ENCODE measurements at places on chromosomes 1 and 21.

GRCh38 chr1:67752306-67752705 is 67.3 kb downstream of the GADD45A start:
- no peak for DNase-seq

DNA sequence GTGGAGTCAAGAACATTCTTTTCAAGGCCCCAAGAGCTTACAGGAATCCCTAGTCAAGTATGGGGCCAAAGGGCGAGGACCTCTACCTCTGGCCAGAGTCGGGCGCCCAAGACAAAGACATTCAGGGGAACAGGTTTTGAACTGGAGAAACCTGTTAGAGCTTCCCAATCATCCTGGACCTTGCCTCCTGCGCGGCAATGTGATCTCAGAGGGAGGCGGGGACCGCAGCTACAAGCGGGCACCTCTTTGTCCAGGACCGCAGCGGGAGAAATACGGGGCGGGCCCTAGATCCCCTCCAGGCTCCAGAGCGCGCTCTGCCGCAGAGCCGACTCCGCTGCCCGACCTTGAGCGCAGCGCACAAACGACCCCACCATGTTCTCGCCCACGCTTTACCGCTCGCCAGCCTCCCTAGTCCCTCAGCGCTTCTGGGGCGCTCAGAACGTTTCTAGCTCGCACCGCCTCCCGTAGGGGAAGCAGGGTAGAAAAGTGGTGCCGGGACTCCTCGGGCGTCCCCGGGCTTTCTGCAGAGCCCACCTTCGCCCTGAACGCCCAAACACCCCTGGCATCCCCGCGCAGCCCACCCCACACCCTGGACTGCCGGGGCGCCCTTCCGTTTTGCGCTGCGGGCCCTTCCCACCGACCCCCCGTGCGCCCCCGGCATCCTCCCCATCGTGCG is 28.1 kb downstream of the RABIF start:
- DNase-seq = no peak

DNA sequence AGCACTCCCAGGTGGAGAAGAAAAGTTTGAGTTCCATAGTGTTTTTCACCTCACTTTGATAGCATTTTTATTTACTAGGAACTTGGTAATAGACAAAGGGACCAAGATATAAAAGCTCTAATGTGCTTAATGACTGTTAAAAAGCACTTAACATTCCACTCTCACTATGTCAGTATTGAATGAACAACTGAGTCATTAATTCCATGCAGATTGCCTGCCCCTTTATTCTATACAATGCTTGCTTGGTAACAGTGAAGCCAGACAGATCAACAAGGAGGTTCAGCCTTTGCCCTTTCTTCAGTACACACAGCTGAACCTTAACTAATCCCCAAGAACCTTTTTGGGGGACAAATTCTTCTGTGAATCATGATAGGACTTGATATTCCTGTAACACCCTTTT is 425.5 kb downstream of the NUF2 start:
- DNase-seq = no peak

- no peak for DNase-seq
Observed at GRCh38 chr21:38503583-38503982, 5.3 kb upstream of the ERG start.

GRCh38 chr1:61480273-61480935 is 244.5 kb downstream of the TM2D1 start:
- no peak for DNase-seq

DNA sequence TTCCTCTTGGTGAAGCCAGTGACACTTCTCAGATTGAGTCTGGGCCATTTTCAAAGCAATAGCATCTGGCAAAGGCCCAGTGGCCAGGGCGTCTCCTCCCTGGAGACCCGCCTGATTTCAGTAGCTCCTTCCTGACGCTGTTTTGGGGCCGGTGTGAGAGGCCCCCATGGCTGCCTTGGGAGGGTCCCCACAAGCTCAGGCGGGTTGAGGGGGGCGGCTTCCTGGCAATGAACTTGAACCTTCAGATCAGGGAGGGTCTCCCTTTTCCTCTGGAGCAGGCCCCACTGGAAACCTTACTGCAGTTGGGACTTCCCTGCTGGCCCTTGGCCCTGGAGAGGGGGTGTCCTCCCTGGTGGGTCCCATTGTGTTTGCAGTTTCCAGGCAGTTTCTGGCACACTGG is 121.2 kb downstream of the CRYAA start:
- no peak for DNase-seq

DNA sequence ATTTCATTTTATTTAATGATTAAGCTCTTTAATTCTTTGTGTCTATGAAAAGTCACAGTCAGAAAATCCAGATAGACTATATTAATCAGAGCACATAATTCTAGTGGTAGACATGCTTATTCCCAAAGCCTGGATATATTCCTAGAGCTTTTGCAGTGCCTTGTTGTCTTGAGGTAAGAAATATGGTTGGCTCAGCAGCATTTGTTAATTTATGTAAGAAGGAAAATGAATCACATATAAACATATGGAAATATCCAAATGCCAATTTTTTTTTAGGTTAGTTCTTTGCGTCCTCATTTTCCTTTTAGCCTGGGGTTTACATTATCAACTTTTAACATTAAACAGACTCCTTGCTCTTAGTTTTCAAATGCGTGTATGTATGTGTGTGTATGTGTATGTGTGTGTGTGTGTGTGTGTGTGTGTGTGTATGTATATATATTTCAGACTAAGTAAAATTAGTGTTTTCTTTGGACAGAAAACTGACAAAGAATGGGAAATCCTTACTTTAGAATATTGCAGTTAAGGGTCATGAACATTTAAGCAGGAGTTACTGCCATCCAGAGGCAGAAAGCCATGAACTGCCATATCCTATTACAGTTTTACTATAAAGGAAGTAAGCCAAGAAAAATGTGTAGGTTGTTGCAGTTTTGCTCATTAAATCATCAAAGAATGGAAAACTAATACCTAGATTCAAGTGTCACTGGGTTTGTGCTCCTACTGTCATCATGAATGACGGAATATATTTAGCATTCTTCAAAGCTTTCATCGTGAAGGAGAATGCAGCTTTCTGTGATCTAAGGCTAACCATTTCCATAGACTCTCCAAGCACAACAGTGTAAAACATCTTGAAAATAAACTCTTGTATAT is 477.1 kb upstream of the NR5A2 start:
- no peak for DNase-seq

- DNase-seq = no peak
Observed at GRCh38 chr1:241097479-241097878, 259.5 kb downstream of the RGS7 start.

- no peak for DNase-seq
Observed at GRCh38 chr1:183688341-183689060, 35.4 kb upstream of the APOBEC4 start.

GRCh38 chr1:184163674-184164465 is 112.3 kb downstream of the TSEN15 start:
- DNase-seq = no peak

- no peak for DNase-seq
Observed at GRCh38 chr1:21933397-21934248, 3.5 kb downstream of the HSPG2 start.

DNA sequence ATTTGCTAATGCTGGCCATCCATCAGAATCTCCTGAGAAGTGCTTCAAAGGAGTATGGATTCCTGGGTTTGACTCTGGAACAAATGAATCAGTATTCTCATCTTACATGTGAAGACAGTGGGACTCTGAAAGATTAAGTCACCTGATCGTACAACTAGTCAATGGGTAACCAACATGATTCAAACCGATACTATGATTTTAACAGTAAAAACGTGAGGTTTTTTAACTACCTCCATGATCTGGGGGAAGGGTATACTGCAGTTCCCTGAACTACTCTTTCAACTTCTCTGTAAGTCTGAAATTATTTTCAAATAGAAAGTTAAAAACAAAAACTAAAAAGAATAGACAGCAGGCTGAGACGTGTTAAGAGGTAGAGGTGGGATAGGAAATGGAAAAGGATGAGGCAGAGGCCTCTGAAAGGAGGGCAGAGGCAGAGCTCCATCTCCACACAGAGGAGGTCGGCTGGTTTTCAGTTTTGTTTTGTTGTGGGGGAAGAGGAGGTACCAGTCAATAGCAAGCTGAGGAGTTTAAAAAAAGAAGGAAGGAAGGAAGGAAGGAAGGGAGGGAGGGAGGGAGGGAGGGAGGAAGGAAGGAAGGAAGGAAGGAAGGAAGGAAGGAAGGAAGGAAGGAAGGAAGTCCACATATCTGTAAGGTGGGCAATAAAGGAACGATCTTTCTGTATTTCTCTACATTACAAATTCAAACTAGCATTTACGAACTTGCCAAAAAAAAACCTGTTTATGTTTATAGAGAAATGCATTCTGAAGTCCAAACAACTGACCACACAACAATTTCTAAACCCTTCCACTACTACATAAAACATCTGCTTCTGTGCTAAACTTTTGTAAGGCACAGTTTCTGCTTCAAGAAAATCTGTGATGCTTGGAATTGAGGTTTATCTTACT is 213.1 kb downstream of the RERE start:
- DNase-seq = no peak

- no peak for DNase-seq
Observed at GRCh38 chr1:64122588-64122987, 80.8 kb upstream of the UBE2U start.

DNA sequence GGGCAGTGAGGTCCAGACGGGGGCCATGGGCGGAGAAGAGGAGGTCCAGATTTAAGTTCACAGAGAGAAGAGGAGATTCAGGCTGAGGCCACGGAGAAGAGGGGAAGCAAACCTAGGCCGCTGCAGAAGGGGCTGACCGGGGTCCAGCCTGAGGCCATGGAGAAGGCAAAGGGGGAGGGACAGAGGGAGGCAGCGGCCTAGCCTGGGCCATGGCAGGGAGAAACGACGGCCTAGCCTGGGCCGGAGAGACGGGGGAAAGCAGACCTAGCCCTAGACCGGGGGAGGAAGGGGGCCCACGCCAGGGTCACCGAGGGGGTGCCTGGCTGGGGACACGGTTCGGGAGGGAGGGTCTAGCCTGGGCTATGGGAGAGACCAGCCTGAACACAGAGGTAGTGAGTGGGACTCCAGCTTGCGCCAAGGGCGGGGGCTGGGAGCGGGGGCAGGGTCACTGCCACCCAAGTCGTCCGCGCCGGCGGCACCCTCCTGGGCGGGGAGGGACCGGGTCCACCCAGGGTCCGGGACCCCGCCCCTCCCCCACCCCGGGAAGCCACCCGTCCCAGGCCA is 459 bp downstream of the CAPZB start:
- DNase-seq = no peak

DNA sequence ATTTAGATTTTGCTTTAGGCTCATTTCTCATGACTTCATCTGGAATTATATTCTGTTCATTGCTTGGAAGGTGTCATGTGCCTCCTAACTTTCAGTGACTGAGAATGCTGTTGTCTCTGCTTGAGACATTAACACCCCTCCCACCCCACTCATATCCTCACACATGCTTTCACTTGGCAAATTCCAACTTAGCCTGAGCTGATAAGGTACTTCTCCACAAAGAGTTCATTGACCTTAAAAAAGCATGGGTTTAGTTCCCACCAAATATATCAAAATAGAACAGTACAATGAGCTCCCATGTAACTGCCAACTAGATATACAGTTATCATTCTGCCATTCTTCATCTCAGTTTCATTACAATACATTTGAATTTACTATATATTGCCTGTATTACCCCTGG is 576.5 kb upstream of the ADGRL2 start:
- no peak for DNase-seq

- no peak for DNase-seq
Observed at GRCh38 chr1:22349362-22350043, 102.1 kb upstream of the ZBTB40 start.

All from CD4-positive, alpha-beta T cell (primary cell).